ENCODE measurements at places on chromosomes 4 and X.

- DNase-seq, result no peak
These were observed 2.8 kb downstream of the TIGD2 start for GRCh38 chr4:89114100-89114499.

- DNase-seq, result no peak
These were observed 50.5 kb downstream of the KCNIP4 start for GRCh38 chr4:21898101-21898500.

DNA sequence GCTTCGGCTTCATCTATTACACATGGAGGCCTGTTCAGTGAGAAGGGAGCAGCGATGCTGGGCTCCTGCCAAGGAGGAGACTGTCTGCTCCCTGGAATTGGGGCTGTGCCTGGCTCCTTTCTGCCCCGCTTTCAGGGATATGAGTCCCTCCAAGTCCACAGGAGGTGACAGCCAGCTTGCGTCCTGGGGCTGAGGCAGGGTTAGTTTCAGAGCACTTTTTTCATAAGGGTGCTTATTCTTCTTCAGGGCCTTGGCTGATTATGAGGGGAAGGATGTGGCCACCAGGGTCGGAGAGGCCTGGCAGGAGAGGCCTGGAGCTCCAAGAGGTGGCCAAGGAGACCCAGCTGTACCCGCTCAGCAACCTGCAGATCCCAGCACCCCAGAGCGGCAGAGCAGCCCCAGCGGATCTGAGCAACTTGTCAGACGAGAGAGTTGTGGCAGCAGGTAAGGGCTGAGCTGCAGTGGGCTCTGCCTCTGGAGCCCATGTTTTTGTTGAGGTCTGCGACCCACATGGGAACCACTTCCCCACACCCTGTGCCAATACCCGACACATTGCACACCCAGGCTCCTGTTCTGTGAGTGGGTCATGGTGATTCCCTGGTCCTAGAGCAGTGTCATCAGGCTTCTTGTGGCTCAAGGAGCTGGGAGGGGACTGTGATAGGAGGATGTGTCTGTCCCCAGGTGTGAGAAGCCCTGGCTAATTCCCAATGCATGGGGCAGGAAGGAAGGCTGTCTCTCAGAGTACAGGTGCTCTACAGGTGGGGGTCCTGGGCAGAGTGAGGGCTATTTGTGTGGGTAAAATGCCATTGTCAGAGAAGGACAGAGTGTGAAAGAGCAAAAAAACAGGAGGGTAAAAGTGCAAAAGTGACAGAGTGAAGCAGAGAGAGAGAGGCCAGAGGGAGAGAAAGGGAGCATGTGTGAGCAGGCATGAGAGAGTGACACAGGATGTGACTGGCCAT lies 47.4 kb downstream of the ZNF185 start:
- no peak for DNase-seq

DNA sequence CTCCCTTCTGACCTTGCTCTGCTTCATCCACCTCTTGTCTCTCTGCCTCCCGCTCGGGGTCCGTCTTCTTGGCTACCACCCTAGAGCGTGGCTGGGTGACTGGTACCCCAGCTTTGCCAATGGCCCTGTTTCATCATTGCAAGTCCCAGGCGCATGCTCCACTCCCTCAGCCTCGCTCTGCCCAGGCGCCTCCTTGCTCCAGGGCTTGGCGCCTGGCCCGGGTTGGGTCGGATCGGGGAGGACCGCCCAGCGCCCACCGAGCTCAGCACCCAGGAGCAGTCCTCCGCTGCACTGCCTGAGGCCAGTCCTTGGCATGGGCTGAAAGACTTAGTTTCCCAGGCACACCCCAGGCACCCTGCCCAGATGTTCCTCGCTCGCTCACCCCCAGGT lies 577 bp downstream of the BGN start:
- no peak for DNase-seq

DNA sequence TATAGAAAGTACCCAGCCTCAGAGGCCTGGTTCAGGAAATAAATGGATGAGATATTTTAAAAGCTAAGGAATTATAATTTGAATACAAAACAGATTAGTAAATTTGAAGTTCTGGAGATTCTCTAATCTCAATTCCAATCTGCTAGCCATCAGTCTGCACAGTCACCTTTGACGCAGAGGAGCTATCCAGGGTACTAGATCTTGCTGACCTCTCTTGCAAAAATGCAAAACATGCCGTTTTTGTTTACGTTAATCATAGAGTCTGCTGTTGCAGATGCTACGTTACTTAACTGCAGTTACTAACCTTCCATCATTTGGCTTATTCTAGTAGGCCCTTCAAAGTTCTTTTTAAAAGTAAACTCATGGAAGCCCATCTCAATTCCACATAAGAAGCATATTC lies 10.4 kb downstream of the CCSER1 start:
- no peak for DNase-seq

- no peak for DNase-seq
These were observed 55.5 kb upstream of the NYX start for GRCh38 chrX:41391606-41392005.

DNA sequence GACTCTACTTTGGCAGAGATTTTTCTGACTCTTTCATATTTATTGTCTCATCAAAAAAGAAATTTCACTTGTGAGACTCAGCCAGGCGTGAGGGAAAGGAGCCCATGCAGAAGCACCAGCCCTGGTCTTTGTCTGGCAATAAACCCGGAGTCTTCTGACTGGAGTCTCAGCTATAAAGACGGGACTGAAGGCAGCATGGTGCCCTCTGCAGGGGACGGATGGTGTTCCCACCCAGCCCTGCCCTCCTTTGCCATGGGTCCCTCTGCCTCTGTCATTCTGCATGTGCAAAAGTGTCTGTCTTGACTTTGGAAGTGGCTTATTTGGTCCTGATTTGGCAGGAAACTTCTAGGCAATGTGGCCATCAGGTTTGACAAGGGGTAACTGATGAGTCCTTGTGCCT lies 14.2 kb downstream of the ZNF185 start:
- no peak for DNase-seq
